ENCODE measurements at places on chromosomes 1 and 21.

DNA sequence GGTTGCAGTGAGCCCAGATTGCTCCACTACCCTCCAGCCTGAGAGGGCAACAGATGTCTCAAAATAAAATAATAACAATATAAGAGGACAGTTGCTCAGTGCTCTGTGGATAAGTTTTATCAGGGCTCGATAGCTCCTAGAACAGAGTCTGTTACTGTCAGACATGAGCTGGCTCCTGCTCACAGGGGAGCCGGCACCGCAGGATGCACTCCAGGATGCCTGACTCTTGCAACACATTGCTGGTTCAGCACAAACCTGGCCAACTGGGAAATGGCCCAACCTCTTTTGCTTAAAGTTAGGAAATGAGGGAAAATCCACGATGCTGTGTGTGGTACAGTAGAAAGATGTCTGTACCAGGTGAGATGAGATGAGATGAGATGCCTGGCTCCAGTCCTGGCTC is 5.8 kb upstream of the CTSE start:
- no peak for DNase-seq

DNA sequence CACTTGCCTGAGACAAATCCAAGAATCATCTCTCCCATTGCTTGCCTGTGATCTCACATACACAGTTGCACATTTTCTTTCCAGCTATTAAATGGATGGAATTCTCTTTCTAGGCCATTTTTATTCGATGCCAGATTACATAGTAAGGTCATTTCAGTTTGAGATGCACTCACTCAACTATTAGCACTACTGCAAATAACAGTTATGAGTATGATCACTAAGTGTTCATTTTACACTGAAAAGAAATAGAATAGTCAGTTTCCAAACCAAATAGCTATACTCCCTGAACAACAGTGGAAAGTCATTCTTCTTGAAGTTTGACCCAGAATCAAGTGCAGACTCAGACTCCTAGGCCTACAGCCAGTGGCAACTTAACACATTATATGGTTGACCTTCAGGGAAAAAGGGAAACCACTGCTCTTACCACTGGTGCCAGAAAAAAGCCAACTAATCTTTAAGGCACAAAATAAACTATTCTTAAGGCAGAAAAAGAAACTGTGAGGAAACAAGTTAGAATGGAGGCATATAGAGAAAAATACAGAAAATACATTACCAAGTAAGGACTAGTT is 31.5 kb downstream of the WNT2B start:
- no peak for DNase-seq

DNA sequence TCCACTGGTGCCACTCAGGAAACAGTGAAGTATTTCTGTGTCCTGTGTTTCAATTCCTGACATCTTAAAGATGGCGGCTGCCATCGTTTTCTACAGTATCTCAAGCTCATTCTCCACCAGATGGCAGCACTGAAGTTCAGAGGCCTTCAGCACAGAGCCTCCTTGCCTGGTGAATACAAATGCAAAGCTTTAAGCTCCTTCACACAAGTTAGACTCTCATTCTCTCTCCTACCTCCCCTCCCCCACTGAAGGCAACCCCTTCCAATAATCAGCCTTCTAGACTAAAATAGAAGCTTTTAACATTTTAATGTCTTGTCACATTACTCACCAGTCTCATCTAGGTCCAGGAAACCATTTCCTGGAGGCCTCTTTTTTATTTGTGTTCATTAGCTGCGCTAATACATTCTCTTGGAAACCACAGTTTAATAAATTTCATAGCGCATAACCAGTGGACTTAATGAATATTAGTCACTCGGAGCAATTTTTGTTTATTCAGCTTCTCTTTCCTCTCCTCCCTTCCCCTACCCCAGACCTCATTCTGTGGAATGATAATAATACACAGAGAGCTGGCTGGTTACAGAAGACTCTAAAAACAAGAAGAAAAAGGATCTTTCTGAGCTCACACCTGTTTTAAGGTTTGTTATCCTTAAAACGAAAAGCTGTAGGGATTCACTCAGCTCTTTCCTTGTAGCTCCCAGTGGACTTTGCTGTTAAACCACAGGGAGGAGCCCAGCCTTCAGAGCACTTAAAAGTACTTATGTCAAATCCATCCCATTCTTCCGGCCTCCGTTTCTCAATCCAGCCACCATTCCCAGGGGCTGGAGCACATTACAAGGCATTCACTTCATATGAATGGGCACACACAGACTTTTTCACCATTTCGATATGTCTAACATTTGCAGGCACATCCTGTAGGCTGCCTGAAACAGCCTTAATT is 384.9 kb downstream of the HLX start:
- no peak for DNase-seq

- no peak for DNase-seq
These were observed 119.1 kb downstream of the ERG start for GRCh38 chr21:38379147-38379546.

DNA sequence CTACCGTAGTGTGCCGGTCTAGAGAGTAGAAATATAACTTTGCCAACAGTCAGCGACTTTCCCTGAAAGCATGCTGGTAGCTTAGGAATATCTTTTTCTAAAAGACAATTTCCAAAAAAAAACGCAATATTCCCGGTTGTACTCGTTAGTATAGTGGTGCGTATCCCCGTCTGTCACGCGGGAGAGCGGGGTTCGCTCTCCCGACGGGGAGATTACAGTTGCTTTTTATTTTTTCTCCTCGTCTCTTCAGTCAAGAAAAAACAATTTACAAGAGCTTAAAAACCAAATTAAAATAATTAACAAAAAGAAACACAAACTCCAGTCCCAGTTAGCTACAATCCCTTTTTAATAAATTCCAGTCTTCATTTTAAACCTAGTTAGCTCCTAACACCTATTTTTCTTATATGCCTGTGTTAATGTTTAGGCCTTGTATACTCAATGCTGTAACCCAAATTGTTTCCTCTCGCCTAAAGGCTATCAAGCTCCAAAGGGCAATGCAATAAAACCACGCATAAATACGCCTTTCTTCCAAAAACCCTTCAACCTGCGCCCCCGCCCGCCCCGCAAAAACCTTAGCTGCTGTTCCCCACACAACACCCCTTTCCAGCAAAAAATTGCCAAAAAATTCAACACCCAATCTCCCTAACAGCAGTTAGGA is 7.8 kb downstream of the HSPA6 start:
- DNase-seq = no peak

GRCh38 chr1:3206696-3207095 is 137.7 kb downstream of the PRDM16 start:
- no peak for DNase-seq

DNA sequence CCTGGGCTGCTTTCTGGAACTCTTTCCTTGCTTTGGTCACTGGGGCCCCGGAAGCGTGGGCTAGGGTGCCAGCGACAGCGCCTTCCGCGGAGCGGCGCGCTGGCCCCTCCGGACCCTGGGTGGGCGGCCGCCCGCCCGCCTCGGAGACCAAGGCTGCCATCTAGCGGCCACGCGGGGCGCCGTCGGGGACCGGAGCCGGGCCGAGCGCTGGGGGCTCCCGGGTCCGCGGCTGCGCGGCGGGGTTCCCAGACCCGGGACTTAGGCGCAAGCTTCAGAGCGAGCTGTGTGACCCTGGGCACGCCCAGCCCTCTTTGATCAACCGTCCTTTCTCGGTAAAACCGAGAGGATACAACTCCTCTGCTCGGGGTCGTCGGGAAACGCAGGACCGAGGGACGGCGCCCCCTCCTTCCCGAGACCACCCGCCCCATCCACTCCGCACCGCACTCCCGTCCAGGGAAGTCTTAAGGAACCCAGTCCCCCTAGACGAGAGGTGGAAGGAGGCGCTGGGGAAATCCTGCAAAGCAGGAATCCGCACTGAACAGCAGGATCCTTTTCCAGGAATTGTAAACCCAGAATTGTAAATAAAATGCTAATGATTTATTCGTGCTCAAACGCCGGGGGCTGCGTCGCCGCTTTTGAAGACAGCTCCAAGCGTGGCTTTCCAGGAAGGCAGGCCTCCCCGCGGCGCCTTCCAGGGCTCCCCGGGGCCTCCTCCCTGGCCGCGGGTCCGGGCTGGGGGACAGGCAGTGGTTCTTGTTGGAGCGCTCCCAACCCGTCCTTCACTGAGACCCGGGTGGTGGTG is 41.2 kb downstream of the RRAGC start:
- no peak for DNase-seq

DNA sequence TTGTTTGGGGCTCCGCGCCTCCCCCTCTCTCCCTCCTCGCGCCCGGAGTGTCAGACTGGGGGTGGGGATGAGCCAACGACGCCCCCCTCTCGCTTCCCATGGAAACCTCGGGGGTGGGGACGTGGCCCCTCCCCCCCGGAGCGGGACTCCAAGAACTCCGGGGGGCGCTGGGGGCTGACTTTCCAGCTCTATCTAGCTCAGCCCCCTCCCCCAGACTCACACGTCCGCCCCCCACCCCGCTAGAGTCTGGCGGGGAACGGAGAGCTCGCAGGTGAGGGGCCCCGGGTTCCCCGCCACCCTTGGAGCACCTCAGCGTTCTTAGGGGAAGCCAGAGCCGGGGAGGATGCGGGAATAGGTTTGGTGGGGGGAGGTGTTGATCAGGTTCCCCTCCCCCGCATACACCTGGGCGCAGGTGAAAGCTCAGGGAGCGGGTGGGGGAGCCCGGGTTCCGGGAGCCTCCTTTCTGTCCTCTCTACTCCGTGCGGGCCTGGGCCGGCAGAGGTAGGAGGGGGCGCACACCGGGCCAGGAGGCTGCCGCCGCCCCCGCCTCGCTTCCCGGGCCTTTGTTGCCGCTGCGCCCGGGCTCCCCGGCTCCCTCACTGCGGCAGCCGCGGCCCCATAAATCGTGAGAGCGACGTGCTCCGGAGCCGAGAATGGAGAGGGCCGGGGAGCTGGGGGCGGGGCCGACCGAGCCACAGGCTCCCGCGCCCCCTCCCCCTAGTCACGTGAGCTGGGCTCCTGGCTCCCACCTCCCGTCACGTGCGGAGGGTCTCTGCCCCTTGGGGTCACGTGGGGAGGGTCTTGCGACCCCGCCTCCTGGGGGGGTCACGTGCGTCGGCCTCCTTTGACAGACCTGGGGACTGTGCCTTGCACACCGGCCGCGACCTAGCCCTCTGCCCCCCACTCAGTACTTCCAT is 1.9 kb downstream of the EFNA3 start:
- no peak for DNase-seq

DNA sequence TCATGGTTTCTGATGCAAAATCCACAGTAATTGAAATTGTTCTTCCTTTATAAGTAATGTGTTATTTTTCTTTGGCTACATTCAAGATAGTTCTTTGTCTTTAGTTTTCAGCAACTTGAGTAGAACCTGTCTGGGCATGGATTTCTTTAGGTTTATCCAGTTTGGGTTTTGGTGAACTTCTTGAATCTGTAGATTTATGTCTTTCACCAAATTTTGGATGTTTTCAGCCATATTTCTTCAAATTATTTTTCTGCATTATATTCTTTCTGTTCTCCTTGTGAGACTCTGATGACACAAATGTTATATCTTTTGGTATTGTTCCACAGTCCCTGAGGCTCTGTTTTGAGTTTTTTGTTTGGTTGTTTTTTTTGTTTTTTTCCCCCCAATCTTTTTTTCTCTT is 69.4 kb downstream of the TDRD5 start:
- DNase-seq = no peak

DNA sequence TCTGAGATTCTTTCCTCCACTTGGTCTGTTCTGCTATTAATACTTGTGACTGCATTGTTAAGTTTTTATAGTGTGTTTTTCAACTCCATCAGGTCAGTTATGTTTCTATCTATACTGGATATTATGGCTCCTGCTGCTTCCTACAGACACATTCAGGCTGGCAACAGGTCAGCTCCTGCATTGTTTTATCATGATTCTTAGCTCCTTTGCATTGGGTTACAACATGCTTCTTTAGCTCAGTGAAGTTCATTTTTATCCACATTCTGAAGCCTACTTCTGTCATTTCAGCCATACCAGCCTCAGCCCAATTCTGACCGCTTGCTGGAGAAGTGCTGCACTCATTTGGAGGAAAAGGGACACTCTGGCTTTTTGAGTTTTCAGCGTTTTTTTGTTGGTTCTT is 37.3 kb upstream of the F3 start:
- DNase-seq = no peak

GRCh38 chr21:15065392-15066122 is 757 bp upstream of the NRIP1 start:
- peak; percentile 75 for DNase-seq

DNA sequence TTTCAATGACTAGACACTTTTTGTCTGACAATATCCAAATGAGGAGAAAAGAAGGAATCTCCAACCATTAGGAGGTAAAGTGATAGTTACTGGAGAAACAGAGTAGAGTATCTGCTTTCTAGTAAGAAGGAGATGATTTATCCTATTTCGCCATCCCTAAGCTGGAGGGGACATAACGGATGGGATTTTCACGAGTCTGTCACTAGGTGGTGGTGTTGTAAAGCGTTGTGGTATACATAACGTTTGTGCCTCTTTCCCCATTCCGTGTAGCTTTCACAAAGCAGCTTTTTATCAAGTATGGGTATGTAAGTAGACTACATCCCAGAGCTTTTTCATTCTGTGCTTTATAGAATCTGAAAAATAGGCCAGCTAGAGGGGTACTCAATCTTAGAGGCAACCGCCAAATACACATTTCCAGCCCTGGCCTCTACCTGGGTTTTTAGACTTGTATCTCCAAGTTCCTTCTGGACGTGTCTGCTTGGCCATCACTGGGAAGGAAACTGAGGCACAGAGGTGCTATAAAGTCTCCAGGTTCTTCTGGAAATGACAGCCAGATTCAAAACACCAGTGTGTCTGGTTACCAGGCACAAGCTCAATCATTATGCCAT is 33.3 kb upstream of the FAM3B start:
- peak; percentile 3 for DNase-seq

- DNase-seq = no peak
These were observed 4.9 kb downstream of the PPP1R8 start for GRCh38 chr1:27835501-27835900.

- DNase-seq = no peak
These were observed 3.2 kb upstream of the RXFP4 start for GRCh38 chr1:155938220-155938627.

GRCh38 chr1:10108134-10108663 is 75.4 kb downstream of the UBE4B start:
- DNase-seq = no peak

GRCh38 chr1:7110321-7110720 is 325.1 kb downstream of the CAMTA1 start:
- no peak for DNase-seq

DNA sequence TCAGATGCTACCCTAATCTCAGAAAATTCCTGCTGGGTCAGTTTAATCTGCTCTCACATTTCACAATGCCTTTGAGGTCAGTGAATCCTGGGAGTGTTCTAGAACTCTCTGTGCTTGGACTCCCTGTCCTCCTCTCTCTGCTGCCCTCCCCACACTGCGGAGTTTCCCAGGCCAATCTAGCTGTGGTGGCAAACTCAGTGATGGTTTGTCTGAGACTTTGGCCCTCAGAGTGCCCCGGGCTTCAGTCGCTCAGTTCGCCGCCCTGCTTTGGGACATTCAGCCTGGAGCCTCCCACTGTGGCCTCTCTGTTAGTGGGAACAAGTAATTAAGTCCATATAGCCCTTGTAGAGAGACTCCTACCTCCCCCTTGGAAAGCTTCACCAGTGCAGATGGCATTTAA is 7.1 kb downstream of the C1orf226 start:
- DNase-seq = no peak

GRCh38 chr1:85465099-85465785 is at the start of gene DDAH1:
Gene DDAH1, minus strand, starts transcription at chr1:85465159. Its CDS starts 114 bp downstream, at chr1:85465045.
- DNase-seq = no peak

GRCh38 chr1:41783189-41783639 is 135.5 kb downstream of the HIVEP3 start:
- DNase-seq = no peak

Measured in activated naive CD4-positive, alpha-beta T cell (primary cell).